Smooth muscle cell of trachea (primary cell): ENCODE measurements at places on chromosomes 7 and 10. TPM values are rescaled to one million over a fixed set of nuclear protein-coding genes. Genes with fewer than 3 reads are reported as not detected.

The ZNF239 gene
- 5.5 TPM in 2 replicates for total RNA-seq

The SAMD9 gene
- total RNA-seq: 13.4 and 13.8 TPM in 2 replicates

The TLX1 gene
- total RNA-seq: not detected in 2 replicates

The WEE2 gene
- total RNA-seq: 0.33 TPM in 1 of 2 replicates, not detected in the other

The CRPPA gene
- 1.2 and 2.0 TPM in 2 replicates for total RNA-seq

The NDUFA5 gene
- total RNA-seq: 21.5 and 46.3 TPM in 2 replicates

The CALML5 gene
- not detected in 2 replicates for total RNA-seq
